ENCODE measurements at places on chromosomes 6 and 20. TPM values are rescaled to one million over a fixed set of nuclear protein-coding genes. Genes with fewer than 3 reads are reported as not detected.

The SLCO4A1 gene
- total RNA-seq: 7.2 TPM

The TUBB1 gene
- not detected for total RNA-seq

The PXDC1 gene
- 0.30 TPM for total RNA-seq

The FABP7 gene
- not detected for total RNA-seq

The GNL1 gene
- total RNA-seq: 157 TPM

The PDE10A gene
- total RNA-seq: not detected

The POU5F1 gene
- not detected for total RNA-seq

The ENPP1 gene
- 0.18 TPM for total RNA-seq

The LGSN gene
- 0.26 TPM for total RNA-seq

The PPP1R3G gene
- total RNA-seq: 0.07 TPM

The AVP gene
- total RNA-seq: 0.44 TPM

The POM121L2 gene
- not detected for total RNA-seq

The BANF2 gene
- not detected for total RNA-seq

The PTPN1 gene
- total RNA-seq: 52.7 TPM

The ZHX3 gene
- total RNA-seq: 10.5 TPM

The SPDEF gene
- not detected for total RNA-seq

The RIMS1 gene
- not detected for total RNA-seq

The NKX2-2 gene
- not detected for total RNA-seq

The MACROD2 gene
- 1.3 TPM for total RNA-seq

The FNDC1 gene
- total RNA-seq: not detected

The PHACTR1 gene
- total RNA-seq: 2.6 TPM

The NPEPL1 gene
- total RNA-seq: 49.6 TPM

The HLA-DMB gene
- total RNA-seq: 8.8 TPM

The SNX9 gene
- 23.7 TPM for total RNA-seq

The EPM2A gene
- 9.0 TPM for total RNA-seq

The SLC17A9 gene
- 8.5 TPM for total RNA-seq

The NKAPL gene
- not detected for total RNA-seq

The ZNF311 gene
- total RNA-seq: 0.22 TPM

The TMC2 gene
- not detected for total RNA-seq

The PNLDC1 gene
- total RNA-seq: 1.2 TPM

The OPRL1 gene
- total RNA-seq: 1.9 TPM

The GDAP1L1 gene
- not detected for total RNA-seq

The FAM217A gene
- not detected for total RNA-seq

The TCP1 gene
- total RNA-seq: 140 TPM

The LAMA4 gene
- total RNA-seq: 0.56 TPM

The DAAM2 gene
- not detected for total RNA-seq

The HRH3 gene
- total RNA-seq: not detected

The C20orf144 gene
- not detected for total RNA-seq

The GABRR1 gene
- total RNA-seq: not detected

The SLC17A2 gene
- not detected for total RNA-seq

The PRICKLE4 gene
- not detected for total RNA-seq

The CASS4 gene
- total RNA-seq: 13.7 TPM

The SNAP91 gene
- not detected for total RNA-seq

The BPIFB4 gene
- total RNA-seq: not detected

The ZNF341 gene
- 5.6 TPM for total RNA-seq

The KCNK15 gene
- not detected for total RNA-seq
